ENCODE measurements at places on chromosomes 11 and 22.
A peak's percentile ranks its signal among the peaks of the same experiment; 100 is the strongest.

- no peak for DNase-seq
Measured at GRCh38 chr11:108117746-108118371, 3.5 kb upstream of the ACAT1 start.

- no peak for DNase-seq
Measured at GRCh38 chr11:118321386-118322082, 17.0 kb downstream of the CD3E start.

DNA sequence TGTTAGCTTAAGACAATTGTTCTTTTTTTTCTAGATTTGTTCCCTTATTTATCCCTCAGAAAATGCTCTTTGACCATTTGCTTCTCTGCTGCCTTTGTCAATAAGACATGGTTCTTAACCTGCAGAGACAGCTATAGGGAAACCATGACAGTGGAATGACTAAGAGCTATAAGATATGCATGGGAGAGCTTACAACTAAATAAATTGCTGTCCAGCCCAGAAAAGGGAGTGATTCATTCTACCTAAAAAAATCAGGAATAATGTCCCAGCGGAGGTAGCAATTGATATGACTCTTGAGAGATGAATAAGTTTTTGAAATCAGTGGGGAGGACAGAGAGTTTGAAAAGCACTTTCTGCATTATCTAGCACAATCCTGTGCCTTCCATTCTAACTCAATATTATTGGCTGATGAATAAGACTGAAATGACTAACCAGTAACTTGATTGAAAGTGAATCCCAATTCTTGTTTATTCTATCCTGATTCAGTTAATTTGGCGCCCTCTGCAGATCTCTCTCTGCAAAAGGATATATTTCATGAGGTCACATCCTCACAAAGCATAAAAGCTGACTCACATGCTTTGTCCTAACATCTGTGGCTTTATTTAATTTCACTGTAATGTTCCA, 680.5 kb upstream of the API5 start:
- DNase-seq: no peak

GRCh38 chr11:68271023-68271780, 571 bp downstream of the C11orf24 start:
- peak; percentile 50 for DNase-seq

GRCh38 chr11:7540830-7541555, 27.2 kb downstream of the PPFIBP2 start:
- no peak for DNase-seq

DNA sequence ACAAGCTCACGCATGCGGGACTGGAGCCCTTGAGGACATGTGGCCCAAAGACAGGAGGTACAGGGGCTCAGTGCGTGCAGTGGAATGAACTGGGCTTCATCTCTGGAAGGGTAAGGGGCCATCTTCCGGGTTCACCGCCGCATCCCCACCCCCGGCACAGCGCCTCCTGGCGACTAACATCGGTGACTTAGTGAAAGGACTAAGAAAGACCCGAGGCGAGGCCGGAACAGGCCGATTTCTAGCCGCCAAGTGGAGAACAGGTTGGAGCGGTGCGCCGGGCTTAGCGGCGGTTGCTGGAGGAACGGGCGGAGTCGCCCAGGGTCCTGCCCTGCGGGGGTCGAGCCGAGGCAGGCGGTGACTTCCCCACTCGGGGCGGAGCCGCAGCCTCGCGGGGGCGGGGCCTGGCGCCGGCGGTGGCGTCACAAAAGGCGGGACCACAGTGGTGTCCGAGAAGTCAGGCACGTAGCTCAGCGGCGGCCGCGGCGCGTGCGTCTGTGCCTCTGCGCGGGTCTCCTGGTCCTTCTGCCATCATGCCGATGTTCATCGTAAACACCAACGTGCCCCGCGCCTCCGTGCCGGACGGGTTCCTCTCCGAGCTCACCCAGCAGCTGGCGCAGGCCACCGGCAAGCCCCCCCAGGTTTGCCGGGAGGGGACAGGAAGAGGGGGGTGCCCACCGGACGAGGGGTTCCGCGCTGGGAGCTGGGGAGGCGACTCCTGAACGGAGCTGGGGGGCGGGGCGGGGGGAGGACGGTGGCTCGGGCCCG, at the start of gene MIF:
MIF (plus strand) TSS at position 439 of the 765 bp plus-strand sequence; CDS start at position 531, 92 bp downstream.
- DNase-seq: no peak

- DNase-seq: no peak
Measured at GRCh38 chr11:132943706-132944568, 588.4 kb downstream of the OPCML start.

- no peak for DNase-seq
Measured at GRCh38 chr11:4763096-4763495, 6.6 kb downstream of the OR51F1 start.
